ENCODE measurements at places on chromosomes 5 and 9.

DNA sequence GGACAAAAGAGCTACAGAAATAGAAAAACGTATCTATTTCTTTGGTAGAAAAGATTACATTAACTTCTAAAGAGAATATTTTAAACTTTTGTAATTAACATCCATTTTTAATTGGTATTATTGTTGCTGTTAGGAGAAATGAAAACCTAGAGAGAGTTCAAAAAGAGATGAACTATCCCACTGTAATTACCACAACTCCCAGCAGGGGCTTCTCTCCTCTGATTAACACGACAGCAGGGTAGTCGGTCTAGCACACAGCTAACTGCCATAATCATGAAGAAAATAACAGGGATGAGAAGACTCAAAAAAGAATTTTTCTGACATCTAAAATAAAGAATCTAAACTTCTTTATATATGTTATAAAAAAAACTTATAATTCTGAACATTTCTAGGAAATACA, 86.2 kb upstream of the CDH9 start:
- no peak for DNase-seq

- DNase-seq = no peak
Observed at GRCh38 chr5:154783774-154784460, 28.7 kb downstream of the LARP1 start.

- DNase-seq = no peak
Observed at GRCh38 chr5:120367896-120368634, 96.0 kb upstream of the PRR16 start.

GRCh38 chr9:110126986-110127864, 80.7 kb downstream of the C9orf152 start:
- DNase-seq = no peak

GRCh38 chr9:20573023-20573422, 49.3 kb downstream of the MLLT3 start:
- DNase-seq = no peak

- DNase-seq = no peak
Observed at GRCh38 chr5:579746-580366, 32.3 kb upstream of the CEP72 start.

GRCh38 chr9:110175275-110175968, 32.5 kb downstream of the C9orf152 start:
- DNase-seq = no peak

DNA sequence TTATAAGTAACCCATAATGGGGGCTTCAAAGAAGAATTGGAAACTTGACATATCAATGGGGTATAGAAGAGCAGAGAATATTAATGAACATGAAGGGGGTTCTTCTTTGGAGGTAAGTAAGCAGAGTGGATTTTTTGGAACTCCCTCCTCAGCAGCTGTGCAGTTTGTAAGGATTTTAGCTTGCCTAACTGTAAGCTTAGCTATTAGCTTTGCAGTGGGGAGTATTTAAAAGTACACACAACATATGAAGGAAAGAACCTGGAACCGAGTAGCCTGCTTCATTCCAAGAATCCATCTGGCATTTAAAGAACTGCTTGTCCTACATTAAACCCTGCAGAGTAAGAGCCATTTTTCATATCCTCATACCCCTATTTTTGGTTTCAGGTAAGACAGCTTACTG, 2.2 kb upstream of the PBX3 start:
- DNase-seq = no peak

DNA sequence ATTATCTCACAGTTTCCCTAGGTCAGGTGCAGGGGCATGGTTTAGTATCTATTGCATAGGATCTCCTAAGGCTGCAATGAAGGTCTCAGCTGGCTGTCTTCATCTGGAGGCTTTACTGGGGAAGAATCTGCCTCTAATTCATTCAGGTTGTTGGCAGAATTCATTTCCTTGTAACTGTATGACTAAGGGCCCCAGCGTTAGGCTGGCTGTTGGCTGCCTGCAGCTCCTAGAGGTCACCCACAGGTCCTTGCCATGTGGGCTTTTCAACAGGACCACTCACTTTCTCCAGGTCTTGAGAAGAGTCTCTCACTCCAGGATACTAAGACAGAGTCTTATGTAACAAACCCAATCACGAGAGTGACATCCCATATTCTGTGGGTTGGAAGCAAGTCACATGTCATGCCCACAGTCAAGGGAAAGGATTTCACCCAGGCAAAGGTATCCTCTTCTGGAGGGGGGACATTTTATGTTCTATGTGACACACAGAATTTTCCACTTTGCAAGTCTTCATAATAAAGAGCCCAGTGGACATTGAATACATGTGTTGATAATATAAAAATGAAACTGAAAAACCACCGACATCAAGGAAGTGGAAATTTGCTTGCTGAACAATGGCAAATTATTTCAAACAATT, 38.2 kb downstream of the HMHB1 start:
- DNase-seq = no peak

DNA sequence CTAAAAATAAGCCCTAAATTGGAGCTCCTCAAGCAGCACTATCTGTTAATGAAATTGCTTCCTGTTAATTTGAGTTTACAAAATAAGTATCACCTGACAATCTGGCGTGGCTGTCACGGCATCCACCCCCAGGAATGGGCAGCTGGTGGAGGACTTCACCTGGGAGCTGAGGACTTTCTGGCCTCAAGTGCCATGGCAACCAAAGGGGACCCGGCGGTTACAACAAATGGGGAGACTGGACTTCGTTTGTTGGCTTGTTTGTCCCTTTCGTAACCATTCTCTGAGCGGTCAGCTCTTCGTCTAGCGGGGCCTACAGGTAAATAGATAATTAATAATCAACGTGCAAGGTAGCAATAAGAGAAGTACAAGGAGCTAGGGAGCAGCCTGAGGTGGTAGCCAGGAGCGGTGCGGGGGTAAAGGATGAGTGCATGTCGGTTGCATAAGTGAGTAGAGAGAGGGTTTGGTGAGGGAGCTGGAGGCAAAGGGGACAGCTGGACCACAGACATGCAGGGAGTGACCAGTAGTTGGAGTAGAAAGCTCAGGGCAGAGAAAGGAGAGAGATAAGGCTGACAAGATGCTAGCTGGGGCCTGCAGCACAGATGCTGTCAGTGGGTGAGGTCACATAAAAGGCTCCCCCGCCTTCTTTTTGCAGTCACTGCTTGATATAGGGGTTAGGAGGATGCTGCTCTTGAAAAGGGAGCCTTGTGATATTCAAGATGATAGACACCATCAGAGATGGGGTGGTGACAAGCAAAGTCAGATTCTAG, 62.5 kb downstream of the HSPA4 start:
- no peak for DNase-seq

- DNase-seq = no peak
Observed at GRCh38 chr9:38421498-38422211, 2.6 kb downstream of the IGFBPL1 start.

DNA sequence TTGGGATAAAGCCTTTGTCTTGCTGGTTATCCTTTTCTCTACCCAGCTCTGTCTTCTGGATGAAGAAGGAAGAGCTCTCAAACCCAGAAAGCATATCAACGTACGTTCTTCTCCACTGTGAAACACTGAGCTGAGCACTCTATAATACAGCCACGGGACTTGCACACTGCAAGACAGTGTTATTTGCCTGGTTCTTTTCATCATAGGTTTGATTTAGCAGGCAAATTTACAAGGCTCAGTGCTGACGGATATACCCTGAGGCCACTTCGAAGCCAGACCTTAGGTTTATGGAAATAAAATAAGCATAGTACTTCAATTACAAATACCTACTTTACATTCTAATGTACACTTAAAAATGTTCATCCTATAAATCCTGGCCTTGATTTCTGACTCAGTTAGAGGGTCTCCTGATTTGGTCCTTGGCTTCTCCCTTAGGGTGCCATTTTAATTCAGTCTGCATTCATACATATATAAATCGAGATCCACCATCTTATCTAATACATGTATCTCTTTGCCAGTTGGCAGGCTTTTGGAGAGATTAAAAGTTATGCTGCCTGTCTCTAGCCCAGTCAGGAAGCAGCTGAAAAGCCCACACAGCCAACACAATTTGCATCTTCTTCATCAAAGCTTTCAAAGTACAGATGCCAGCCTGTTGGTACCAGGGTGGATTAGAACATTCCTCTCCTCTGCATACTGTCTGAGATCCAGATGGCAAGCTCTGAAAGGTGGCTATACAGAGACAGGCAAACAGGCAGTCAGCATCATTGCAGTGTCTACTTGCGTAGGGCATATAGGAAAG, 194.4 kb downstream of the DEPDC1B start:
- DNase-seq = no peak

DNA sequence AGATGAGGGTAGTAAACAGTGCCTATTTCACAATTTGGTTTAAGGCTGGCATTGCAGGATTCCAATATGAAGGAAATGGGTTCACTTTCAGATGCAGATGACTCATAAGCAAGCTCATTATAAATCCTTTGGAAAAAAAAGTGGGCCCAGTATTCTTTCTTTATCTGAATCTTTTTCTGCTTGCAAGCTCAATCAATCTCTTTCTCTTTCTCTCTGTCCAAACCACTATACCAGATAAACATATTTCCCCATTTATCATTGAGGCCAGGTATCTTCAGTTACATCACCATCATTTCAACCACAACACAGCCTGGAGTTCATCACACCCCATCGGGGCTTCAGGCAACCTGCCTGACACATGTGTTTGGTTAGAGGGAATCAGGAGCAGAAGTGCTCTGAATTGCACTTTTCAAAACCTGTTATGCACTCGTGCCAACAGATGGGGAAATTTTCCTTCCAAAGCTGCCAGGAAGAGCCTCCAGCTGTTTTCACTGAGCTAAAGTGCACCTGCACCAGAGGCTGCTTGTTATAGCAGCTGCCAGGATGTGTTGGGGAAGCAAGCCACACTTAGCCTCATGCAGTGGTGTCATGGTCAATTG, 30.0 kb upstream of the MAMDC2 start:
- DNase-seq = no peak

DNA sequence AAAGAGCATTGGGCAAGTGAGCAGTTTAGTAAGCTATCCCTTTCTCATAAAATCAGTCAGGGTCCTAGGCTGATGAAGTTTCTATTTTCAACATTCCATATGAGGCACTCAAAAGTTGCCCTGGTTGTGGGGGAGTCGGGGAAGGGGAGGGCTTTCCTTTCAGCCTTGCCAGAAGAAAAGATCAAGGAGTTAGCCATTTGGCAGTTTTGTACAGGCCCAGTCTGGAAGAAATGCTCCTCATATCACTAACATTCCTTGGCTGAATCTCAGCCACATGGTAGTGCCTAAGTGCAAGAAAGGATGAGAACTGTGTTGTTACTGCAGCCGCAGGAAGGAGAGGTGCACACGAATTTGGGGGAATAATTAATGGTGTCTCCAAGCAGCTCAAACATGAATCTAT, 60.8 kb downstream of the ZNF474 start:
- no peak for DNase-seq

- no peak for DNase-seq
Observed at GRCh38 chr5:28685794-28686193, 1647.4 kb upstream of the CDH9 start.

- no peak for DNase-seq
Observed at GRCh38 chr9:112917987-112918362, 27.3 kb upstream of the SLC46A2 start.

DNA sequence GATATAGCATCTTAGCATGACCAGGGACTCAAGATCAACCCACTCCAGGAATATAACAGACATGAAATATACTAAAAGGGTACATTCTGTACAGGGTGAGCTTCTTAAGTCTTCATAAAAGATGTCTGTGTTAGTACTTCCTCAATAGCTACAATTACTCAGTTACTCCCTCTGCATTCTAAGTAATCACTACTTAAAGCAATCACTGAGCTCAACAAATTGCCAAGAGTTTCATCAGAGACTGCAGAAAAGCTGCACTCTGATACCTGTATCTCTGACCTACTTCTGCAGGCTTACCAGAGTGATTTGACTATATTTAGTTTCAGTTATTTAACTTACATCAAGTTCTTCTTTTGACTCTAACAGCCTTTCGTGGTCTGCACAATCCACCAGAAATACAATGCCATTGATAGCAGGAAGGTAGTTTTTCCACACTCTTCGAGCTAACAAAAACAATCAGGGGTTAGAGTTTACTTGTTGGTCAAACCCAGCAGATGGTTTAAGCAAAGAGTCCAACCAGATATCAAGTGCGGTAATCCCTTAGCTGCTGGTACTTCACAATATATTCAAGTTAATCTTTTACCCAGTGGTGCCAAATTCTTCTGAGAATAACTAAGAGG, 23.3 kb downstream of the SAR1B start:
- no peak for DNase-seq

DNA sequence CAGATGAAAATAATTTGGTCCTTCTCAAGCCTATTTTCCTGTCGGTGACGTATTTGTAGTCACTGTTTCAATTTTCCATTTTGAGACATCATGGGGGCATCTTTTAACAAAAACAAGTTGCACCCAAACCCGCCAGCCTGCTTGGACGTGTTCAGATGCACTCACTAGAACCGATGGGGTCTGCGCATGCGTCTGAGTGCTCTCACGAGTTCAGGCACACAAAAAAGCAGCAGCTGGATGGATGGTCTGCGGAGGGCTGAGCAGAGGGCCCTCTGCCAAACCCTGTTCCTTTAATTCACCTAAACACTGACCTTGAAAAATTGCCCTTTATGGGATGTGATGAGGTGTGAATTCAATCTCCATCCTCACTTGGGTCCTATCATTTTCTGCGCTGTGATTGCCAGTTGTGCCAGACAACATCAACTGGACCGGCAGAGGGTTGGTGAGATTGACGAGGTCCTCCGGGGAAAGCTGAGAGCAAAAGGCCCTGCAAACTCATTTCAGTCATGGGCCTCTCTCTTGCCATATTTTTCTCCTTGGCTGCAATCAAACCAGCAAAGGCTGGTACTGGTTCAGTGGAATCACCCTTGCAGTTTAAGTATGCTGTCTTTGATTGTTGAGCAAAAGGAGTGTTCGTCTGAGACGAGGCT, 251.9 kb downstream of the NFIB start:
- DNase-seq = no peak

DNA sequence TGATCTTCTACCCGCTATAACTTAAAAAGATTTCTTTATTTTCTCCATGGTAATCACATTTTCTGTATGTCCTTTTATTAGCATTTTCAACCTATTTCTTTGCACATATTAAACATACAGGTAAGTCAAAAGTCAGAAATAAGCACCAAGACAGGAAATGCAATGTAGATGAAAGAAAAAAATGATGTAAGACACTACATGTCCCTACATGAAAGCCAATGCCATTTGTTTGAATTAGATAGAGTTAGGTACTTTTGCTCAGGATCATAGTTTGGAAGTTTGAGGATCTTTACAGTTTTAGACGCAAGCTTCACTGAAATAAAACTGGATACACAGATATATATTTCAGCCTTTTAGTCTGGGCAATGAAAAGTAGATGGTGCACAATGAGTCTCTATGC, 453.1 kb upstream of the MEF2C start:
- no peak for DNase-seq

GRCh38 chr5:157046041-157046440, 12.9 kb downstream of the HAVCR1 start:
- no peak for DNase-seq

DNA sequence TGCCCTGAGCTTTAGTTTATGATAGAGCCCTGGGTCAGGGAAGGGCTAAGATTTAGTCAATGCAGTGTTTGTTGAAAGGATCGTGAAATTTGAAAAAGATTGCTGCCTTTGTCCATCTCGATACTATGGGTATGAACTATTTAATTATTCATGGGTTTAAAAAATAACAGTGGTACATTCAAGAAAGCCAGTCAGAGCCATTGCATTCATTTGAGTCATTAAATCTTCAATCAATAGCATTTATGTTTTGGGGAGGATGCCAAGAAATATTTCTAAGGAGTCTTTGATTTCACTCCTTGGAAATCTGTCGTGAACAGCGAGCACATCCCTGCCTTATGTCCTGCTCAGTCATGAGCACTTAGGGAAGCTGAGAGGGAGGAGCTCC, 54.4 kb upstream of the LRRTM2 start:
- no peak for DNase-seq

GRCh38 chr9:23537192-23538066, 288.6 kb downstream of the ELAVL2 start:
- DNase-seq = no peak

All from GM04503 (cell line).